ENCODE measurements at places on chromosomes 12 and 14.
A peak's percentile ranks its signal among the peaks of the same experiment; 100 is the strongest.

- DNase-seq, result peak; percentile 92
Observed at GRCh38 chr12:53746592-53747092, 5.1 kb downstream of the CISTR start.

GRCh38 chr12:124940393-124941169, 26.1 kb upstream of the UBC start:
- peak; percentile 74 for DNase-seq

DNA sequence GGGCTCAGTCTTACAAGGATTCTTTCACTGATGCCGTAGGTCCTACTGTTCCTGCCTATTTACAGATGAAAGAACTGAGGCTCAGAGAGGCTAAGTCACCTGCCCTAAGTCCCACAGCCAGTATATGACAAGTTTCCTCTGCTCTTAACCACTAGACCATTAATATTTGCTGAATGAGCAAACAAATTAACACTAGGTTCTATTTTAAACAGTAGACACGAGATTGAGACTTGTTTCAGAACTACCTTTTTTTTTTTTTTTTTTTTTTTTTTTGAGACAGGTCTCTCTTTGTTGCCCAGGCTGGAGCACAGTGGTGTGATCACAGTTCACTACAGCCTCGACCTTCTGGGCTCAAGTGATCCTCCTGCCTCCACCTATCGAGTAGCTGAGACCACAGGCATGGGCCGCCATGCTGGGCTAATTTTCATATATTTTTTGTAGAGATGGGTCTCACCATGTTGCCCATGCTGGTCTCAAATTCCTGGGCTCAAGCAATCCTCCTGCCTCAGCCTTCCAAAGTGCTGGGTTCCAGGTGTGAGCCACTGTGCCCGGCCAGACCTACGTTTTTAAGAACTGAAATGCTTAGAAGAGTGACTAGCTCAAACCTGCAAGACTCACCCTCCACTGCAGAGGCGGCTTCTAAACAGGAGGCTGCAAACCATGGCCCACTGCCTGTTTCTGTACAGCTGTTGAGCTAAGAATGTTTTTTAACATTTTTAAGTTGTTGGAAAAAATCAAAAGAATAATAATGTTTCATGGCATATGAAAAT, 12.9 kb downstream of the SYNE3 start:
- no peak for DNase-seq

DNA sequence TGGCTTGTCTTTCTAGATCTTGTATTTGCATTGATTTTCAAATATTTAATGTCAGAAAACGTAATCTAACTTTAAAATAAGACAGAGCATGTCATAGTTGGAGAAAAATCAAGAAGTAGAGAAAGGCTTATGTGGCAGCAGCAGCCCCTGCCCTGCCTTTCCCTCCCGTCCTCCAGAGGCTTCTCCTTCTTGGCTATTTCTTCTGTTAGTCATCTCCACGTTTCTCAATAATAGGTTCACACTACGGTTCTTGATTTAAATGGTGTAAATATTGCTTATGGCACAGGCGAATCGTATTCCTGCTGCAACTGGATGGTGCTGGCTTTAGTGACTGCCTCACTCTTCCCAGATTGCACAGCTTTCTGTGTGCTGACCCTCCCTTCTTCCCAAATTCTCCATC, 42.8 kb downstream of the SLC8B1 start:
- no peak for DNase-seq

GRCh38 chr12:38875586-38876228, 29.7 kb downstream of the CPNE8 start:
- DNase-seq, result no peak

DNA sequence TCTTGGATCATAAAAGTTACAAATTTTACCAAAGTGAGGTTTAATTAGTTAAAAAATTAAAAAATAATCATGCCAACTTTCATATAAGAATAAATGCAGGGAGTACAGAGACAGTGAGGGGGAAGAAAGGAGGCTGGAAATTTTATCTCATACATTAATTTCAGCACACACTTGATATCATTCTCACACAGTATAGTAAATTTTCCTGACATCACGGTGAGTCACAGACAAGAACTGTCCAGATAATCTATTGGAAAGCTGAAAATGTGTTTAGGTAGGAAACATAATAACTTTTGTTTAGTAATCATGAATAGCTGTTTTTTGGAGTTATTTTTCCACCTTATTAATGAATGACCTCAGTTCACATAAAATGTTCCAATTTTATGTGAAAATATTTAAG, 1204.8 kb downstream of the GALC start:
- DNase-seq, result no peak

DNA sequence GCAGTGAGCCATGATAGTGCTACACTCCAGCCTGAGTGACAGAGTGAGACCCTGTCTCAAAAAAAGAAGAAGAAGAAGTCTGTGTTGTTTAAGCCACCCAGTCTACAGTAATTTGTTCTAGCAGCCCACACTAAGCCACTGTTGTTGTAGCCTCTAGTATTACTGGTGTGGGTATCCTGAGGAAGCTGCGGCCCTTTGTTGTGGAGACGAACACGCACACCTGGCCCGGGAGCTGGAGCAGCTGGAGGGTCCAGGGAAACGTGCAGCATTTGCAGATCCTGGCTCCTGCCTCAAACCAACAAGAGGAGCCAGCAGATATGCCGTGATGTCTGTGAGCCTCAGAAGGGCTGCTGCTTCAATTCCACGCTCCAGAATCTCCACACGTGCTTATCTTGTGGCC, 65.3 kb downstream of the MAP1LC3B2 start:
- DNase-seq, result no peak

DNA sequence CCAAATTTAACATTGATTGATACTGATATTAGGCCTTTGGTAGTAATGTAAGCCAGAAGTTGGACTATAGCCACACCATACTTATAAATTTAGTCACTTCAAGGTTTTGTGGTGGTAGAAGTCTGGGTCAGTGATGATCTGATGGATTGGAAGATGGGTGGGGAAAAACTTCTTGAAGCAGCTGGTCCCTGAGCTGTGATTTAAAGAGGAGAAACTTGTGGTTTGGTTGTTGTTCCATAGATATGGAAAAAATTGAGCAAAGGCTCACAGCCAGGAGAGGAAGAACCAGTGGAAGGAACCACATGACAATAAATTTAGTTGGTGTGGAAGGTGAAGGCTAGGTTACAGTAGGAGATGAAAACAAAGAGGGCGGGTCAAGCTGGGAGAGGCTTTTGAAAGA, 26.1 kb downstream of the PTHLH start:
- no peak for DNase-seq

GRCh38 chr12:68557011-68557730, 53.5 kb upstream of the RAP1B start:
- DNase-seq, result no peak

- DNase-seq, result no peak
Observed at GRCh38 chr12:1130164-1130563, 139.1 kb downstream of the ERC1 start.

- DNase-seq, result no peak
Observed at GRCh38 chr12:127334365-127334764, 932.6 kb upstream of the TMEM132C start.

GRCh38 chr12:114500131-114500530, 94.2 kb upstream of the TBX5 start:
- no peak for DNase-seq

- DNase-seq, result no peak
Observed at GRCh38 chr12:65811968-65812700, 12.1 kb upstream of the HMGA2 start.

GRCh38 chr12:71011261-71011660, 90.7 kb upstream of the PTPRR start:
- DNase-seq, result no peak

DNA sequence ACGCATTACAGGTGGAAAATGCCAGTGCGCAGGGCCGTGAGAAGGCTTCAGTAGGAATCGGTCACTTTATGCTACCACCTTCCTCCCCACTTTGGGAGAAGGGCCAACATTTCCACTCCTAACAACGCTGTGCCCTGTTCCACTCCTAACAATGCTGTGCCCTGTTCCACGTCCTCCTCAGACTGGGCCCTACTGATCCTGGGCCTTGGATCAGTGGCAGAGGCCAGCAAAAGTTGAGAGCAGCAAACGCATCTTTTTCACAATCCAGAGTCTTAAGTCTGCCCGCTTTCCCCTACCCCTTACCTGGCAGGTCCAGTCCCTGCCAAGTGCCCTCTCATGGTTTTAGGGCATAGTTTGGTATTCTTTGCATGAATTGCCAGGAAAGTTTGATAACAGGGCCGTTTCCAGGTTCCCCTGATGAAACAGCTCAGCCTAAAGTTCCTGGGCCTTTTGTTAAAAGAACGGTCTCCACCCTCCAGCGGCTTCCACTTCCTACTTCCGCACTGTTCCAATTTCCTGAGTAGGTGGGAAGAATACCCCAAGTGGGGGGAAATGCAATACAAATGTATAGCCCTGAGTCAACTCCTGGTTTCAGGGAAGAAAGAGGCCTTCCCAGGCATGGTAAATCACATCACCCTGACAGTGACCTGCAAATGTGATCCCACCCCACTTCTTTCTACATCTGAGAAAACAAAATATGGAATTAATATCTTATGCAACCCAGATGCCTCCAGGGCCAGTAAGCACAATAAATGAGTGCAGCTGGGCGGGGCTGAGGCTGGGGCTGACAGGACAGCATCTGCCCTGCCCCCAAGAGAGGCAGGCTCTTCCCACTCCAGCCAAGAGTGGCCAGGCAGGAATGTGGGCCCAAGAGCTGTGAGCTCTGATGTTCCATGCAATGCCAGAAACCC, 15.0 kb downstream of the KCTD10 start:
- no peak for DNase-seq

- DNase-seq, result no peak
Observed at GRCh38 chr12:104799458-104799857, 158.6 kb downstream of the SLC41A2 start.

GRCh38 chr14:55107766-55108554, 21.1 kb upstream of the LGALS3 start:
- no peak for DNase-seq

DNA sequence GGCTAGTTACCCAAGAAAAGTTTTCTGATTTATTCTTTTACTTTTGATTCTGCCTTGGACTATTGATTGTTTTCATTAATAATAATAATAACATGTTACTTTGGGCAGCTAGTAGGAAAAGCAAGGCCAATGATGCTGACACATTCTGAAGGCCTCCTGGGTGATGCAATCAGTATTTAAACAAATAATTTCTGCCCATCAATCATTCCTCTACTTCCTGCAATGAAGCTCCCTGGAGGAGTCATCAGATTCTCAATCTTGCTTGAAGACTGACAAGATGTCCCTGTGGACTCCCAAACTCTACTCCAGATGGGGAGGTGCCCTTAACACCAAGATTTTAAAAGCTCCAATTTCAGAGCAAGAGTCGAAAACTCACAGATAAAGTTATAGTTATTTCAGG, at the start of gene SPX:
Gene SPX (plus strand): TSS at position 244 of the 400 bp plus-strand sequence. CDS start 177 bp downstream, outside the sequence.
- DNase-seq, result no peak

DNA sequence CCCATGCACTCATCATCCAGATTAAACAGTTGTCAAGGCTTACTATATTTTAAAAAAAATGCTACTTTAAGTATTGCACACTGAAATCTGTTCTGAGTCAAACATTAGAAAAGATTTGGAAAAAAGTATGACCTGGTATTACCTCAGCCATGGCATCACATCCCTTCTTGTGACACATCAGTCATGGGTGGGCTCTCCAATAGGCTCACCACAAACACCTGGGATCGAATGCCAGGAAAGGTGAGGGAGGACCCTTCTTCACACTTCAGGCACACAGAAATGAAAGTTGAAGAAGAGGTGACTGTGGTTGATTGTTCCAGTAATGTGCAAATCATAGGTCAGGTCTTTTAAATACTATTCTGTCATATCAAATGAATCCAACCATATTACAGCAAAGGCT, 36.6 kb upstream of the GZMB start:
- DNase-seq, result no peak

- DNase-seq, result no peak
Observed at GRCh38 chr14:59139324-59139723, 49.1 kb upstream of the DAAM1 start.

DNA sequence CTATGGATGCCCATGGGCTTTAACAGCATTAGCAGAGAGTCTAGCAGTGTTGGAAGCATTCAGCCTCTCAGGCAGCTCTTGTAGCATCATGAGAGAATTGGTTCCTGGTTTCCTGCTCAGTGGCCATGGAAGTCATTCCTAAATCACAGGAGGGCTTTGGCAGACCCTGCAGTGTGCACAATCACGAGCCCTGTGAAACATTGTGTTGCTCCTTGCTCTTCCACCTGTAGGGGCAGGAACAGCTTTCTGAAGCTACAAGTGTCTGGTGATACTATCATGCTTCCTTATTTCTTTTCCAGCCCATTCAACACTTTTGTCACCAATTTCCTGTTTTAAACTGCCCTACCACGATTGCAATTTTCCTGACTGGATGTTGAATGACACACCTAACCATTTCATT, 402.2 kb upstream of the USP15 start:
- DNase-seq, result no peak

DNA sequence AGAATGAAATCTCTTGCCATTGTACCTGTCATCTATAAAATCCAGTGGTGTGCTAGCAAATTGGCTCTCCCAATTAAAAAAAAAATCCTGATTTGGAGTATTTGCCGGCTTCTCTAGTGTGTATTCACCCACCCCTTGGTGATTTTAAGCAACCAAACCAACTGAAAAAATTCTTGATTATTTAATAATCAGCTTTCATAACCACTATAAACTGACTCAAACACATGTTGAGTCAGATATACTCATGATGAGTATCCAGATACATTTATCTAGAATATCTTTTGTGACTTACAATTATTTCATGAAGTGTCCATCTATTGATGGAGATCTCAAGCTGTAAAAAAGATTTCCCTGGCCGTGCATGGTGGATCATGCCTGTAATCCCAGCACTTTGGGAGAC, 205.4 kb downstream of the RASSF9 start:
- DNase-seq, result no peak

DNA sequence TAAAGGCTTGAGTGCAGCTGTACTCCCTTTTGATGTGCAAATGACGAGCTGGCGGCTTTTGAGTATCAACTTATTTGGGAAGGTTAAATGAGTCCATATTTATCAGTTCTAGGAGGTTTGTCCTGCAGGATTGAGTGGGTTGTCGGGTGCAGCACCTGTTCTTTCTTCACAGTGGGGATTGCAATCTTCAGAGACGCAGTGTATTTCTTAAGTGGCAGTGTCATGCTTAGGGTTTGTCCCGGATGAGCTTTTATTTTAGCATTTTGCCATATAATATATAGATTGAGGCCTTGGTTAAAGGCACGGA, 1.2 kb downstream of the FUT8 start:
- DNase-seq, result no peak

DNA sequence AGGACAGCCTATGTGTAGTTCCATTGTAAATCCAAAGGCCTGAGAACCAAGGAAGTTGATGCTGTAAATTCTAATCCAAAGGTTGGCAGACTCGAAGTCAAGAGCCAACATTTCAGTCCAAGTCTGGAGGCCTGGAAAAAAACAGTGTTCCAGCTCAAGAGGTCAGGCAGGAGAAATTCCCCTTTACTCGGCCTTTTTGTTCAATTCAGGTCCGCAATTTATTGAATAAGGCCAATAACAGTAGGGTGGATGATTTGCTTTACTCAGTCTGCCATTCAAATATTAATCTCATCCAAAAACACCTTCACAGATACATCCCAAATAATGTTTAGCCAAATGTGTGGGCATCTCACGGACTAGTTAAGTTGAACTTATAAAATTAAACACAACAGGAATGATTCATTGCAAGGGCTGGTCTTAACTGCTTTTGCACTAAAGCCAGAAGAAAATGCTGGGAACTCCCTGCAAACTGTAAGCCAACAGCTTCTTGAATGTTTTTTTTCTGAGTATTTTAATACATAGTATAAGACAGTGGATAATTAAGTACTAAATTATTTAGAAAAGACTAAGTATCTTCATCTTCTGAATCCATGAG, 197.4 kb upstream of the GARIN6 start:
- no peak for DNase-seq

Measured in neuronal stem cell (in vitro differentiated cells).